Activated CD8-positive, alpha-beta memory T cell treated with anti-CD3 and anti-CD28 coated beads for 1 hour (primary cell): ENCODE measurements at places on chromosomes 13 and 19.

GRCh38 chr13:50334944-50335343 lies 319.7 kb downstream of the KCNRG start:
- no peak for DNase-seq

DNA sequence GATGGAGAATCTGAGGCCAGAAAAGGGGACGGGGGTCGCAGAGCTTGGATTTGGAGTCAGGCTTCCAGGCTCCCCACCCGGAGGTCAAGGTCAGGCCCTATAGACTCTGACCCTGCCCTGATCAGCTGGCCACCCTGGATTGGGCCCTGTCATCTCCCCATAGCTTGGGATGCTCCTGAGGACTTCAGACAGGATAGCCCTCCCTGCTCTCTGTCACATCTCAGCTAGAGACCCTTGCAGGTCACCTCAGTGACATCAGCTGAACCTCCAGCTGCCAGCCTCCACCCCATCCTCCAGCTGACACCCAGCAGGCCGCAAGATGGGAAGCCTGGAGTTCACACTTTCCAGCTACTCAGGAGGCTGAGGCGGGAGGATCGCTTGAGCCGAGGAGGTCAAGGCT lies 2.8 kb upstream of the TPM4 start:
- no peak for DNase-seq

DNA sequence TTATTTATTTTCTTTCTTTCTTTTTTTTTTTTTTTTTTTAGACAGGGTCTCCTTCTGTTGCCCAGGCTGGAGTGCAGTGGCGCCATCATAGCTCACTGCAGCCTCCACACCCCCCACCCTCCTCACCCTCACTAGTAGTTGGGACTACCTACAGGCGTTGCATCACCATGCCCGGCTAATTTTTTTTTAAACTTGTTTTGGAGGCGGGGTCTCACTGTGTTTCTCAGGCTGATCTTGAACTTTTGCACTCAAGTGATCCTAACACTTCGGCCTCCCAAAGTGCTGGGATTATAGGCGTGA lies 33.6 kb downstream of the GJA3 start:
- DNase-seq = no peak

GRCh38 chr19:1264801-1265614 lies 4.1 kb upstream of the CIRBP start:
- no peak for DNase-seq

DNA sequence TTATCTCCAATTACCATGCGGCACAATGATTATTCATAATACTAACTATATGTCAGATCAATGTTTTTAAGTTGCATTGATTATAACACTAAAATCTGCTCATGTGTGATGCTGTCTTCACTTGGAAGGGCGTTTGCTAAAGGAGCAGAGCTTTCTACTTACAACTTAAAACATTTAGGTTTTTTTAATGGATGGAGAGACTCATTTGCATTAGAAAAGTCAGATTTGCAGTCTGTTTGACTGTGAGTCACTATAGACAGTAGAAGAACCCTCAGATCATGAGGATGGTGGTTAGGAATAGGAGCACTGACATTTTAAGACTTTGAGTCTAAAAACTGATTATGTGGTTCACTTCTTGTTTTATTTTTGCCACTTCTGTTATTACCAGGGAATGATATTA lies 364.6 kb downstream of the HS6ST3 start:
- no peak for DNase-seq

GRCh38 chr19:19342086-19343015 lies 21.7 kb downstream of the MAU2 start:
- DNase-seq = no peak

- no peak for DNase-seq
These were observed 3.9 kb downstream of the SIAH3 start for GRCh38 chr13:45847554-45848224.

GRCh38 chr19:4369888-4370260 lies 26.5 kb downstream of the MPND start:
- DNase-seq = peak; percentile 45

DNA sequence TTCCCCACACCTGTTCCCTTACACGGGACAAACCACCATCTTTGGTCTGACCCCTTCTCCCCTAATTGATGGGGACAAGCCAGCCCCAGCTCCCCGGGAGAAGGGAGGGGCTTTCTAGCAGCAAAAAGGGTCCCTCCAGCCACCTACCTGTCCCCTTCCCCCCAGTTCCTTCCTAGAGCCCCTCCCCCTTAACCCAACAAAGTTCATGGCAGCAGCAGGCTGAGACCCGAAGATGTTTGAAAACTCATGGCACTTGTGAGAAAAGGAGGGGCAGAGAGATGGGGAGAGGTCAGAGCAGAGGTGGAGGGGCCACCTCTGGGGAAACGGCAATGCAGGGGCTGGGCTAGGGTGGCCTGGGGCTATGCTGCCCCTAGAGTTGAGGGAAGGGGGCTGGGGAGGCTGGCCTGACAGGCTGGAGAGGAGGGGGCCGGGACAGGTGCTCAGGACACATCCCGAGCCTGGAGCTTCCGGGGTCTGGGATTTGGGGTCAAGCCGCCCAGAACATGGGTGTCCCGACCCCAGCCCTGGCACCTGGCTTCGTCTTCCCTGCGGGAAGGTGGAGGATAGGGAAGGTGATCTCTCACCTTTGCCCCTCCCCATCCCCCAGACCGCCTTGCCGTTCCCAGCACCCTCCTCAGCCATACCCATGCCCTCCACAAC lies 12.5 kb upstream of the ASF1B start:
- no peak for DNase-seq

DNA sequence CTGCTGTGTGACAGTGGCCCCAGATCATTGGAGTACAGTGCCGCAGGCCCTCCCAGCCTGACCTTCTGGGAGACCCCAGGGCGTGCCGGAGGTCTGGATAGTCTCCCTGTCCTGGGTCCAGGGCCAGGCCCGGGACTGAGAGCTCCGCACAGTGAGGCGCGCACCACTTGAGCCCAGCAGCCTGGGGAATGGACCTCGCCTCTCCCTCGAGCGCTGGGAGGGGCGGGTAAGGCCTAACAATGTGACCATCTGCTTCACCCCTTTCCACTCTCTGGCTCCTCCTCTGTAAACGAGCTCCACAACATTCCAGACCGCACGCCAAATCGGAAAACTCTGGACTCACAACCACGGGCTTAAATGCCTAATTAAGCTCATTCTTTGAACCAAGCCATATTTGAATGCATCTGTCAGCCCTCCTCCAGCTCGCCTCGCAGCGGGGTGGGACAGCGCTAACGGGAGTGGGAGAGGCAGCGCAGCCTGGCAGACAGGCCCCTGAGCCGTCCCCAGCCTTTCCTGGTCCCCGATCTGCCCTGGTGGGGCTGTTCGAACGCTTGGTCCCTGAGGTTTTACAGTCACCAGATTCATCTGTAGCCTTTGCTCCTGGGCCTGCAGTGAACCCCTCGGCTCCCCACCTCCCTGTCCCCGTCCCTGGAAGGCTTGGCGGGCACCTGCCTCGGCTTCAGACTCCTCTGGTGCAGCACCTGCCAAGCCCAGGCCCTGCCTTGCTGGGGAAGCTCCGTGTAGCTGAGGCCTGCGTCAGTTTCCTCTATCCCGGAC lies 120.7 kb upstream of the VSTM2B start:
- DNase-seq = no peak

- DNase-seq = no peak
These were observed 442 bp downstream of the ZNF420 start for GRCh38 chr19:37078717-37079032.

DNA sequence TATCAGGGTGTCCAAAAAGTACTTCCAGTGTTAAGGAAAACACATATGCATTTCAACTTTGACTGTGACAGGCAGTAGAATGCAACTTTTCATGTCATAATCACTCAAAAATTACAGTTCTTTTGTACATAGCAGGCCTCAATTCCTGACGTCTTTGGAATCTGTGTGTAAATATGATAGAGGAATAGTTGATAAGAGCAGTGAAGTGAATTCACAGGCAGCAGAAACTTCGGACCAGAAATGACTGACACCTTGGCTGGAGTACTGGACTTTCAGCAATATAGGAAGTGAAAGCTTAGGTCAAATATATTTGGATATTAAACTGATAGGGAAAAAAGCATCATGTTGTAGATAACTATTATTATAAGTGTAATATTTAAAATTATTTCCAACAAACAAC lies 1741.2 kb upstream of the PCDH20 start:
- no peak for DNase-seq
